T-helper 2 cell treated with Interferon-gamma antibody and Interleukin-4, amounts not matched to agents 5 μg/mL and 100 μg/mL, for 36 hours (primary cell): ENCODE measurements at places on chromosomes 2 and 18.

GRCh38 chr2:120371969-120372625 is 26.2 kb downstream of the INHBB start:
- DNase-seq = no peak

- no peak for DNase-seq
These were observed at the start of gene IMPA2 for GRCh38 chr18:11981192-11981542. IMPA2 (plus strand) TSS chr18:11981507; CDS start chr18:11981670, 163 bp downstream.

DNA sequence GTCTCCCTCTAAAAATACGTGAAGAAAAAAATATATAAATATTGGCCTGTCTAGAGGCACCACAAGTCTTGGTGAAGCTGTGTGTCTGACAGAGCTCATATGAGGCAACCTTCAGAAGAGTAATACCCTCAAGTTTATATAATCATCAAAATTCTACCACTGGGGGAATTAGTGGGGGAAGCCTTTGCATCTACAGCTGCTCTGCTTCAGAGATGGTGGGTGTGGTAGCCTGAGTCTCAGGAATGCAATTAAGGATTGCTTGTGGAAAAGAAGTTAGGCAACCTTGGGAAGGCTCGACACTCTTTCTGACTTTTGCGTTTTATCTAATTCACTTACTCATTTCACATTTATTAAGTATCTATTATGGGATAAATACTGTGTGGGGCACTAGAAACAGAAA is 17.4 kb downstream of the TPGS2 start:
- DNase-seq = no peak

GRCh38 chr2:226427538-226428307 is 371.9 kb downstream of the IRS1 start:
- no peak for DNase-seq

DNA sequence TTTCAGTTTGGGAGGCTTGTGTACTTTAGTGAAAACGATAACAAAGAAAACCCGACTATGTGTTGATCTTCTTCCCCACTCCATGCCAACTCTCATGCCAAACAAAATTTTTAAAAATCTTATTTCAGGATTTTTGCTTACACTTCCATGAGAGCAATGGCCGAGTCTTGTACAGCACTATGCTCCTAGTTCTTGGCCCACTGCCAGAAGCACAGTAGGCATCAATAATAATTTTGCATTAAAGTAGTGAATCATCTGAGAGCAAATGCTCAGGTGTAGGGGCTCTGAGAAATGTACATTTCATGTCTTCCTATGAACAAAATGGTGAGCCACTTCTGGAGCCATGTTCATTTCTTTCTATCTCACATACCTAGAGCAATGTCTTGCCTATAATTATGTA is 62.2 kb downstream of the MAP3K19 start:
- no peak for DNase-seq

DNA sequence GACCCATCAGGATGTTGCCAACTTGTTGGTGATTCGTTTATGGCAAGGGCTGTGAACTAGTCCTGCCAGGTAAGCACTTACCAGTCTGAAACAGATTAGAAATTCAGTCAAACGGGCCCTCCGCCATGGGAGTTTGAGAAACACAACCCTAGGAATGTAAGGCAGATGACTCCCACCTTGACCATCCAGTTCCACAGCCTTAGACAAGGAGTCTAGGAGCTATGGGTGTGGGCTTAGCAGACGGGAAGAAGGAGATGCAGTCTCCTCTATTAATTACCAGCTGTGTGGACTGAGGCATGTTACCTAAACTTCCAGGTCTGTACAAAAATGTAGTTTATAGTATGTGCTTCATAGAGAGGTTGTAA is 319.4 kb upstream of the NCKAP5 start:
- DNase-seq = no peak

DNA sequence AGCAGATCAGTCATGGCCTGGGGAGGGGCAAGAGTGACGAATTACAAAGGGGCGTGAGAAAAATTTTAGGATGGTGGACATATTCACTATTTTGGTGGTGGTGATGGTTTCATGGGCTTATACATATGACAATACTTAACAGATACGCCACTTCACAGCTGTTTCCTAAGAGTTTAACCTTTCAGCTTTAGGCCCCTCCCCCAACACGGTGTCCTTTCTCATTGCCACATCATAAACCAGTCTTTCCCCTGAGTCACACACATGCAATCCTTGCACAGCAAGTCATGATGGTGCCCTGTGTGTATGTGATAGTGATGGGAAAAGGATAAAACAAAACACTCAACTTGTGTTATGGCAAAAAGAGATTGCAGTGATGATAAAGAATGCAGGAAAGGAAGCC is 47.6 kb upstream of the IL1R1 start:
- no peak for DNase-seq

DNA sequence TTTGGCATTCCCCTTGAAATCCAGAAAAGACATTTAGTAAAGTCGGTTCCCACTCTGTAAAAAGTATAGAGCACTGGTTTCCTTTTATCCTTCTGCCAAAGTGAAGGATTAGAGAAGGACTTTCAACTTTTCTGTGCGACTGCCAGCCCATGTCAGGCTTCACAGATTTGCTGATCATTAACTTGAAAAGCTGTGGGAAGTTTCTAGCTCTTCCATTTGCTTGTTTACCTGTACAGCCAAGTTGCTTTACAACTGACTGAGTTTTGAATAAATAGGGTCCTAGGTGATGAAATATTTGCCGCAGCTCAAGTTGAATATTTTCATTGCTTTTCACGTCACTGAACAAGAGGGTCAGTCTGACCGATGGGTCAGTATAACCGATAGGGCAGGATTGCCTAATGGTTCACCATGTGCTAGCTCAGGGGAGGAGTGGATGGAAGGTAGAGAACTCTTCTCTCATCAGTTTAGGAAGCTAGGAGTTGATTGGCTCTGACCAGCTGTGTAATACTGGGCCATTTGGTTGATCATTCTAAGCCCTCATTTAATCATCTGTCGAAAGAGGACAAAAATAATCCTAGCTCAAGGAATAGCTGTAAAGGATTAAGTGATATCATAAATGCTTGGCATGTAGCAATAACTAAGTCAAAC is 30.4 kb downstream of the UPP2 start:
- no peak for DNase-seq

DNA sequence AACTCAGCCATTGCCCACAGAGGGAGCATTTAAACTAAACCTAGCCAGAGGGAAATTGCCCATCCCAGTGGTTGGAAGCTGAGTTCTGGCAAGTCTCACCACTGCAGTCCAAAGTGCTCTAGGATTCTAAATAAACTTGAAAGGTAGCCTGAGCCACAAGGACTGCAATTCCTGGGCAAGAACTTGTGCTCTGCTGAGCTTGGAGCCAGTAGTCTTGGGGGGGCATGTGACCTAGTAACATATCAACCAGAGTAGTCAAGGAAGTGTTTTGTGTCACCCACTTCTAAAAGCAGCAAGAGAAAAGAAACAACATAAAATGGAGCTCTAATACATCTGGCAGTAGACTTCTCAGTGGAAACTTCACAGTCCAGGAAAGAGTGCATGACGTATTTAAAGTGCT is 167.0 kb downstream of the PTH2R start:
- no peak for DNase-seq

DNA sequence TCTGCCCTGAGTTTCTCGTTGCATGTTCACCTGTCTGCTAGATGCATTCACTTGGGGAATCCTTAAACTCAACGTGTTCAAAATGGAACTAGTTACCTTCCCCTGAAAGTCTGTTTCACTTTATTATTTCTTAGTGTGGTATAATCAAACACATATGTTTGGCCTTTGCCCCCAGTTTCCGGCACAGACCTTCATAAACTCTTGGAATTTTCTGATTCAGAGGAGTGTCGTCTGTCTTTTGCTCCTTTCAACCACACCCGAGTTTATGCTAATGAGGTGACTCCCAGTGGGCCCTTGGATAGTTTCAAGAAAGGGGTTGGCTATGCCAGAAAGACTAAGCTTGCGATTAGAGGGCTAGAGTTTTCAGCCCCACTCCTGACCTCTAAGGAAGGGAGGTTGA is 198.9 kb downstream of the CDCA7 start:
- no peak for DNase-seq

DNA sequence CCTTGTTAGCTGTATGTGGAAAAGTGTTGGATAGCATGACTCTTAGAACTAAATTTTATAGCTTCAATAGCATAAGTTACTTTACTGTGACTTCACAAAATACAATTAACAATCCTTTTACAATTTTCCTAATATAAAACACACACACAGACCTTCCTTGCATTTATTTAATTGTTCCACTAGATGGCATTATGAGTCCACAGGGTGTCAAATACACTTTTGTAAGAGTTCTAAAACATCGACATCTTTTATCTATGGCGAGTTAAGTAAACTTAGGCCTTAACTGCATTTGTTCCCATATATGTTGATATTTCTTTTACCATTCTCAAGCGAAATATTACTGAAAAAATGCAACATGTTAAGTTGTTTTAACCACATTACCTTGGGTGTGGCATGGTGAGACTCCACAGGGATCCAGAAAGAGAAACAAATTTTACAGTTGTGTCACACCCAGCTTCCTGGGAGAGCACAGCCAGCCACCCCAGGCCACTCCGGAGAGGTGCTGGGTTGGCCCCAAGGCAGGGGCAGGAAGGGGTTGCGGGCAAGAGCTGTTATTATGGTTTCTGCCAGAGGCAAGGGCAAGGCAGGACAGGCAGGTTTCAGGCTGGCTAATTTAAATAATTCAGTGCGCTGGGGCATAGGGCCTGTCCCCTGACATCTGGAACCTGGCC is 312.4 kb upstream of the MC4R start:
- no peak for DNase-seq

DNA sequence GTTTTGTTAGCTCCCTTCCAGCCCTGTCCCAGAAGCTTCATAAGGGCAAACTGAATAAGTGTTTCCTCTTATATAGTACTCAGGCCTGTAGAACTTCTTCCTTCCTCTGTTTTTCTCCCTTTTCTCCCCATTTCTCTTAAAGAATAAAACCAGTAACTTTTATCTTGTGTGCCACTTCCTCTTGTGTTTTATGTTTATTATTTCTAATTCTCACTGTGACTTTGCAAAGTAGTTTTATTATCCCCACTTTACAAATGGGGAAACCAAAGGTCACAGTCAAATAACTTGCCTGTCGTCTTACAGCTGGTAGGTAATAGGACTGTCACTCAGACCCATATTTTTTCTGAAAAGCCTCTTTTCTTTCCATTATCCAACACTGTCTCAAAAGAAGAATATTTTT is 42.4 kb downstream of the RBBP8 start:
- DNase-seq = no peak

DNA sequence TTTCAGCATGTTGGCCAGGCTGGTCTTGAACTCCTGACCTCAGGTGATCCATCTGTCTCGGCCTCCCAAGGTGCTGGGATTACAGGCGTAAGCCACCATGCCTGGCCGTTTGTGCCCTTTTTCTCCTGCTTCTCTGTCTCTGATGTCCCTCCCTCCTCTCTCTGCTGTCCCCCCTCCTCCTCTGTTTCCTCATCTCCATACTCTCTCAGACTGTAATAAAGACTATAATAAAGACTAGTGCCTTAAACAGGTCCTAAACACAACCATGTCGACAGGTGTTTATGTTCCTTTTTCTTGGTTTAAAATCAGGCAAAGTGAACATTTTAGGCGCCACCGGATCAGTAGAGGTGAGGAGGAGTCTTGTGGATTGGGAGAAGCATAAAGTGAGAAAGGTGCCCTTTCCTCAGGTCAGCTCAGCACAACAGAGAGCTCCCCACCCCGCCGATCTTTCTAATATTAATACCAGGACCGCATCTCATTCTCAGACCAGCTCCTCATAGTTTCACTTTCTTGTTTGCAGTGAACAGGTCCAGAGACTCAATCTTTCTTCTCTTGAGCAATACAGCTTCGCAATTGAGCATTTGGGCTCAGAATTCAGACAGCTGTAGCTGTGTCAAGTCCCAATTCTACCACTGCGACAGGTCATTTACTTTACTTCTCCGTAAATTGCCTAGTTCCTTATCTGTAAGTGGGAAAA is 23.7 kb downstream of the TIMM21 start:
- no peak for DNase-seq

DNA sequence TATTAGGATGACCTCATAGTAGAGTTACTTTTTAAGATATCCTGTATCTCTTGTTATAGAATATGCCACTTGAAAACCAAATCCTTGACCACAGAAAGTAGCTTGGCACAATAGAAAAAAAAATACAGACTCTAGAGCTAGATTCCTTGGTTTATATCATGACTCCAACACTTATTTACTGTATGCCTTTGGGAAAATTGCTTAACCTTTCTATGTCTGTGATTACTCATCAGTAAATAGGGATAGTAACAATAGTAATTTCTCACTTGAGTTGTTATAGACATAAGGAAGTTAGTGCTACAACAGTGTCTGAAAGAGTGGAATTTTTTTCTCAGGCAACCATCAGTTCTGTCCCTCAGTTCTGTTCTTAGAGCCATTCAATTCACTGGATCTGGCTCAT is 193.8 kb downstream of the GULP1 start:
- no peak for DNase-seq

- no peak for DNase-seq
These were observed at the start of gene PIEZO2 for GRCh38 chr18:11149441-11150270. PIEZO2 (minus strand) TSS chr18:11149569; CDS start chr18:11148588, 981 bp downstream.

DNA sequence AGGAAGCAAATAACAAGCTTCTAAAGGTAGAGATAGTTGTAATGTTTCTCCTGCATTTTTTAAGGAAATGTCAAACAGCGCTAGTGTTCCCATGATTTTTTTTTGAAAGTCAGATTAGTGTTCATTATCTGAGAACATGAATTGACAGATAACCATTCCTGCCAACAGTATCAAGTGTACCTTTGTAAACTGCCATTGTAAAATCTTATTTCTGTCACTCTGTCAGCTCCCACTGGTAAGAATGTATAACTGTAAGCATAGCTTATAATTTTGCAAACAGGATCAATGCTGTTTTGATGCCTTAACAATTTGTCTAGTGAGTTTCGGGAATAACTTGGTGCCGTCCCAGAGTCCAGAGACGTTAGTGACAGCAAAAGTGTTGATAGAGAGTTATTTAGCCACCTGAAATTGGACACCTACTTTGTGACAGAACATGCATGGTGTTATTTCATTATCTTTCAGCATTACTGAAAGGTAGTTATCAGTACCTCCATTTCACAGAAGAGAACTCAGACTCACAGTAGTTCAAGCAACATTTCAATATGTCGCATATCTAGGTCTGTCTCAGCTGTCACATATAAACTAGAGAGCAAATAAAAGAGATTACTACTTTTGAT is 221.4 kb downstream of the THSD7B start:
- DNase-seq = no peak

DNA sequence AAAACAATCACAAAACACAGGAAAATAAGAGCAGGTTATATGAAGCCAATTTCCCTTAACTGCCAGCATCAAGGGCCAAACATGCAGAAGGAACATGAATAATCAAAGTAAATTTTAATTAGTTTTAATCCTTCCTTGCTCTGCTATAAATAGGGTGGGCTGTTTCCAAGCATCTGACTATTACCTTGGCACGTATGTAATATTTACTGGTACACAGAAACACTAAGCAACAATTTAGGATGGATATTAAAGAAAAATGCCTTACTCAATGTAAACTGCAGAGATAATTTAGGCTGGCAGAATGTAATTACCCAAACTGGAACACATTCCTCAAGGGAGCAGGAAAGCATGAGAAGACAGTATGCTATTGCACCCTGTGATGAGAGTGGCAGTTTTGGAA is 468.2 kb downstream of the TDRD15 start:
- no peak for DNase-seq

DNA sequence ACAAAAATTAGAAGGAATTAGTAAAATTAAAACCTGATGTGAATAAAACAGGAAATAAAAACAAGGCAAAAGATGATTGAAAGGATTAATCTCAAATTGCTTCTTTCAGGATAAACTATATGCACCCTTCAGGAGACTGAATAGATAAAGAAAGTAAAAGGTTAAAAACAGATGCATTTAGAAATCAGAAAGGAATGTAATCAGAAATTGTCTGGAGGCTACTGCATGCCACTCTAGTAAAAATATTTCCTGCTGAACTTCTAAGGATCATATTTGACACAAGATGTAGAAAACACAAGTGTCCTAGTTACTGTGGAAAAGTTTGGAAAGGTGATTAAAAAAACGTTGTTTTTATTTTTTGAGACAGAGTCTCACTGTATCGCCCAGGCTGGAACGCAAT is 16.2 kb downstream of the CHCHD5 start:
- no peak for DNase-seq
